ENCODE measurements at places on chromosomes 2 and 18.

- no peak for DNase-seq
Observed at GRCh38 chr18:24683925-24684324, 223.5 kb downstream of the HRH4 start.

- no peak for DNase-seq
Observed at GRCh38 chr2:134021830-134022524, 231.9 kb upstream of the MGAT5 start.

GRCh38 chr2:38830526-38831159 lies 45.1 kb downstream of the DHX57 start:
- no peak for DNase-seq

- no peak for DNase-seq
Observed at GRCh38 chr2:85771486-85771885, 17.7 kb downstream of the ATOH8 start.

- no peak for DNase-seq
Observed at GRCh38 chr2:10372203-10372861, 69.6 kb downstream of the HPCAL1 start.

- no peak for DNase-seq
Observed at GRCh38 chr2:9907402-9907801, 44.1 kb upstream of the GRHL1 start.

DNA sequence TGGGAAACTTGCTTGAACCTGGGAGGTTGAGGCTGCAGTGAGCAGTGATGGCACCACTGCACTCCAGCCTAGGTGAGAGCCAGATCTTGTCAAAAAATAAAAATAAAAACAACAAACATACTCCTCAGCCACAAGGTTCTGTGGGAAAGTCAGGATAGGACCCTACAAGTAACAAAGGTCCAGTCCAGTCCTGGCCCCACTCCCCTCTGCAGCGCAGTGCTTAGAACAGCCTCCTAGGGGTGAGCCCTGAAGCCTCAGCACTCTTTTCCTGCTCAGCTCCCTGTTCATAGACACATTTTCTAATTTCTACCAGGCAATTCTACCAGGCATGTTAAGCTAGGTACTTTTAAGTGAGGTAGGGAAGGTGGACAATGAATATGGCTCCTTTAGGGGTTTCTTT lies 22.2 kb upstream of the SDC1 start:
- no peak for DNase-seq

DNA sequence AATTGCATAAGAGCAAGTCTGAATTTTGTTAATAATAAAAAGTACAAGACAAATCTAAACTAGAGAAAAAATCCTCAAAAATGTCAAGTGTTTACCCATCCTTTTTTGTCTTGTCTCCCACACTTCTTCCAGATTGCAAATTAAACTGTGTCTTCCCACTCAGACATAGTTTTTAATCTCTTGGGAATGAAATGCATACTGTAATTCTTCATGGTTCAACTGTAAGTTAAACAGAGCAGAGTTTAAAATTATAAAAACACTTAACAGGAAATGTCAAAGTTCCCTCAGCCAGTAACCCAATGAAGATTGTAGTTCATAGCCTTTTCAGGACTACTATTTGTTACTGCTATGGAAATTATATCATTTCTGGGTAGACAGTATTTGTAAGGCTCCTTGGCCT lies 171.8 kb downstream of the UBE2E3 start:
- no peak for DNase-seq

DNA sequence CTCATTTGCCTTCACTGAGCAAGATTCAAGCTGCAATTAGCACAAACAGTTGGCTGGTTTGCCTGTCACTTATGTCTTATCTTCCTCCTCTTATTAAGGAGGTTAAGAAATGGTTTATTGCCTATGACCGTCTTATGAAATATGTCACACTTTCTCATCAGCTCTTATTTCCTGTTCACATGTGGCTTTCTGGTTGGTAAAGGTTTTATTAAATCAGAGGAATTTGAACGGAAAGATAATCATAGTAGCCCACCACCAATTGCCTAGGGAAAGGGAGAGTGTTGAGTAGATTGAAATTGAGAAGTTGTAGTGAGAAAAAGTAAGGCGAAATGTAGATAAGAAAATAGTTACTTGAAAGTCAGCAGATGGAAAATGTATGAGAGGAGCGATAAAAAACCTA lies 4.2 kb upstream of the IL1R1 start:
- DNase-seq, result no peak

DNA sequence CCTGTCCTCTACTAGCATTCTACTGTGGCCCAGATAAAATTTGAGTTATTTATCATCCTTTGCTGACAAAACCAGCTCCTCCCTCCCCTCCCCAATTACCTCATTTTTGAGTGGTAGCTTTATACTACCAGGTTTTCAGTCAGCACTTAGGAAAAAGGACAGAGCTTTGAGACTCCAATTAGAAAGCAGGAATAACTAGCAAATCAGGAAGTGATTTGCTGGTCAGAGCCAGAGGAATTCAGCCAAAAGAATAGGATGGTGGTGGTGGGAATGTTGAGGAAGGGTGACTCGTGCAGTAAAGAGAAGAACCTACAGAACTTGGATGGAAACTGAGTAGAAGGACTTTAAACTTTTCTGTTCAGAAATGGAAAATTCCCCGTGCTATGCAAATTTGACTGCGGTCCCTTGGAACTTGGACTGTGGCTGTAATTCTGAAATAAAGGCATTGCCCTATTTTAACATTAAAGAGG lies 3.7 kb downstream of the MYL12B start:
- DNase-seq, result no peak

GRCh38 chr2:103781313-103781712 lies 1019.5 kb downstream of the TMEM182 start:
- DNase-seq, result no peak

DNA sequence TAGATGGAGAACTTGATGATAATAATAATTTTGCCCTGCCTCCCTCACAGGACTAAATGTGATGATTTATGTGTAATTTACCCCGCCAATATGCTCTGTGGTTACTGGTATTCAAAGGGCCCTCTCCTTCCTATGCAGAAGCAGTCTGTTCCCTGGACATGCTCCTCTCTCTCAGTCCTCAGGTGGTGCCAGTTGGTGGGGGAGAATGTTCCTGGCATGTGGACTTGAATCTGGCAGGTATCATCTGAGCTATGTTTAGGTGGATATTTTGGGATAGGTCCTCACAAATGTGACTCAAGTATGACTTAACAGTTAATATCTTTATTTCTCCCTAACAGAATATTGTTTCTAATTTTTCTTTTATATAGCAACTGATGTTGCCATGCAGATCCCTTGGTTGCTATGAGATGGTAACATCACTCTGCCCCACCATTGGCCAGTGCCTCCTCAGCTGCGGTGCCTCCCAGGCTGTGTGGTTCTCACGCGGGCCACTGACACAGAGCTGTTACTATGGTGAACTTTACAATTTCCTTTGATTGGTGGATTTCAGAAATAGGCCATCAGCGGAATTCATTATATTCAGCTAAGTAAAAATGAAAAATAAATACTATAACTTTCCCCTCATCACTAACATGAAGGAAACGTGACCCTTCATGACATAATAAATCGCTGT lies 106.7 kb upstream of the PELI1 start:
- no peak for DNase-seq

- DNase-seq, result no peak
Observed at GRCh38 chr2:56369316-56369715, 185.5 kb downstream of the CCDC85A start.

DNA sequence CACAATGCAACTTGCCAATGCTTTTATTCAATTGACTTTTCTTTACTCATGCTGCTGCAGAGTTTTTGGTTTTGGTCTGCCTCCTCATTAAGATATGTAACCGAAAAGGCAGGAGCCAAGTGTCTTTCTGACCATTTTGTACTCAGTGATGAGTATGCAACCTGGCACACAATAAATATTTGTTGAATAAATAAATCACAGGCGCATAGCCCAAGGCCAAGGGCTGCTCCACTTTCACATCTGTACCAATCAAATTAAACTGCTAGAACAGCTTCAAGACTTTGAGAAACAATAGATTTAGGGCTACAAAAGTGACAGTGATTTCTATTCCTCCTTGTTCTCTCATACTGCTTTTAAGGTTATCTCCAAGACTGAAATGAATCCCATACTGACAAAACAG lies 828.2 kb downstream of the RNF144A start:
- no peak for DNase-seq

GRCh38 chr2:231709981-231710798 lies 1.9 kb downstream of the PTMA start:
- DNase-seq, result no peak

DNA sequence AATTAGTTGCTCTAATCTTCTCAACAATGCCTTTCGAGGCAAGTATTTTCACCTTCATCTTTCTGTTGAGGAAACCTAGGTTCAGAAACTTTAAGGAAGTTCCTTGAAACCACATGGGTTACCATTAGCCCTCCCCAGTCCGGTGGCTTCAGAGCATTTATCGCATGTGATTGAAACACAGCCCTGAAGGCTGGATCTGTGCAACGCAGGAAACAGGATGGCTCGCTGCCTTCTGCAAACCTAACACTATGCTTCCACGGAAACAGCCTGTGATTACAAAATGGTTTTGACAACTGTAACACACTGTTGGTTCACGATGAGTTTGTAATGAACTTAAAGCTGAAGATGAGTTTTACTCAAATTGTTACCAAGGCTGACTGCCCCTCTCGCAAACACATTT lies 68.5 kb downstream of the EPB41L3 start:
- no peak for DNase-seq

GRCh38 chr2:236252602-236253001 lies 11.6 kb downstream of the ASB18 start:
- no peak for DNase-seq

GRCh38 chr18:55443776-55444175 lies 144.2 kb downstream of the TCF4 start:
- no peak for DNase-seq

DNA sequence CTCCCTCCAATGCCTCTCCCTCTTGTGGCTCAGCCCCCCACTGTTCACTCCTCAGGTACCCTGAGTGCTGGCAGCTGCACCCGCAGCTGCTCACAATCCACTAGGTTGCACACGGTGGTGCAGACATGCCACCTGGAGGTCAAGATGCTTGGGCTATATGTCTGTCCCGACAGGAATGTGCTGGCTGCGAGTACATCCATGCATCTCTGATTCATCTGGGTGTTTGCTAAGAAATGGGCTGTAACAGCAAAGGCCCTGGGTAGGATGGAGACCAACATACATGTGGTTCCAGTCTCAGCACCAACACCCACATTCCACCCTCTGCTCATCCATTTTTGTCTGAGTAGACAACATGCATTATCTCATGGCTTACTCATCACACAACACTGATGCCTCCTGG lies 31.3 kb downstream of the ANKMY1 start:
- no peak for DNase-seq

DNA sequence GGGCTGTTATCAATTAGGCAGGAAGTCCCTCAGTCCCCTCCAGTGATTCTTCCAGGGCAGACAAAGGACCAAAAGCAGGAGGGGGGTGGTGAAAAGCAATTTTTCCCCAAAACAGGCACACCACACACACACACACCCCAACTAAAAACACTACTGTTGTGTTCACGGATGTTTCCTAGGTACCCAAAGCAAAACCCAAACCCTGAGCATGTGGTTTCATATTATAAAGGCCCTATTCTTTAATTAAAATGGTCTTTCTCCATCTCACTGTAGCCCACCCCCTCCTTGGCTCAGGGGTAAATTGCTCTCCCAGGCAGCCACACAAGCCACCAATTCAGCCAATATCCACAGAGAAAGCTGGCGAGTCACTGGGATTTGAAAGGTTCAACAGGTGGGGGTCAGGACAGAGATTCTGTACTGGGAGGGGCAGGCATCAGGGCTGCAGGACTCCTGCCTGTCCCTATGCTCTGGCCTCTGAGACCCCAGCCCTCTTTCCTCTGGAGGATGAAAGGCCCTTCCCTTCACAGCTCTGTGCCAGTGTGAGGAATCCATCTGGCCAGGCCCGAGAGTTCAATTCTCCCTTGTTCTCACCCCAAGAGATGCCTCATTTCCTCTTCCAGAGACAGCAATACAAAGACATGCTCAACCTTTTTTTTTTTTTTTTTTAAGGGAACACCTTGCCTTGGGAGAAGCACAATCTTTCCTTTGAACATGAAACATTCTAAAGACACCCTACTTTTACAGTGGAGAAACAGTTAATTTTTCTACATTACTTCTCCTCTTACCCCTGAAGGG lies 43.6 kb downstream of the SPRED2 start:
- DNase-seq, result no peak

DNA sequence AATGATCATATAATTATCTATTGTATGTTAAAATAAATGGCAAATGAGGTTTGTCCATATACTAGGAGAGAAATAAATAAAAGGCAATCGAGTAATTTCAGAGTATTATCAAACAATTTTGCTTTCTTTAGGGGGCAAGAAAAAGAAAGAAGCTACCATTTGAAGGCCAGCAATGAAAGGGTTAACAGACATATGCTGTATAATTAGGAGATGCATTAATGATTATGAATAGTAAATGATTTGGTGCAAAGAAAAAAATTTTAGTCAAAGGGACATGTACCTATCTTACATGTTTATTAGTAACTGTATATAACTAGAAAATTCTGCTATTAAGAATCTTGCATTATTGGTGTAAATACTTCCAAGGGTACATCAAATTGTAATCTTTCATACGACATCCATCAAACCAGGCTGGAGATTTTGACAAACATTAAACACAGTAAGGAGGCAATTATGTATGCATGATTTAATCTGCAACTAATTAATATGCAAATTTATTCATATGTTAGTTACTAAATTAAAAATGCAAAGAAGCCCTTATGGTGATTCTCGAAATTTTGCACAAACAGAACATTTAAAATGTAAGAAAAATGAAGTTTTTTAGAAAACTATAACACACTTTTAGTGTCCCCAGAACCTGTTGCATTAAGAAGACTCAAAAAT lies 251.4 kb downstream of the TCF4 start:
- no peak for DNase-seq

DNA sequence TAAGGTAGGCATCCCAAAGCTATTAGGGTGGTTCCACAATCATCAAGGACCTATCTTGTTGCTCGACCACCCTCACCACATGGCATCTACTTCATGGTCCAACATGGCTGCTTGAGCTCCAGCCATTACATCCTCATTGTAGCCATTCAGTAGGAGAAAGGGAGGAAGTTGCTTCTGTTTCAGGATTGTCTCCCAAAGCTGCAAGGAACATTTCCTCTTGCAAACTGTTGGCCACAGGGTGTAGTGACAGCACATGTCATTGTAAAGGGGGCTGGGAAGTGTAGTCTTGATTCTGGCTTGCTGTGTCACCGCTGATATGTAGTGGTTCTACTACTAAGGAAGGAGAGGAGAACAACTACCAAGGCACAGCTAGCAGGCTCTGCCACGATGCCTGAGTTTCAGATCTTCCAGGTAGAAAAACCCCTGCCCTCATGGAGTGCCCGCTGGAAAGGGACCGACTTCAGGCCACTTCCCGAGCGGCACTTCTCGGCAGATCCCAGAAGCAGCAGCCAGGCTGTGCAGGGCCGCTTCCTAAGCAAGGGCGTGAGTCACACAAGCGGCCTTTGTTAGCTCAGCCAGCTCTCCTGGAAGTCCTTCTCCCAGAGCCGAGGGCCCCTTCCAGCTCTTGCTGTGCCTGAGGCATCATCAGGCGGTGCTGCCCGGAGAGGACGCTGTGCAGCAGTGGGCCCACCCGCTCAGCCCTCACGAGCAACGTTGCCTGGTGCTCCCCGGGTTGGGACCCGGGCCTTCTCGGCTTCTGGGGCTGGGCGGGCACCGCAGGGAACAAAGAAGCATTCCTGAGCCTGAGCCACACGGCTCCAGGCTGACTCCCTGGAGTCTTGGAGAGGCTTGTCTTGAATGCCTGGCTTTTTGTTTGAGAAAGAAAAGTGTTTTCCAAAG lies 58.2 kb downstream of the HS6ST1 start:
- no peak for DNase-seq
